NCI-H187 (cell line): ENCODE measurements at places on chromosomes 5 and 9.

- DNase-seq = no peak
Measured at GRCh38 chr9:18358325-18358724, 115.6 kb upstream of the ADAMTSL1 start.

- DNase-seq = no peak
Measured at GRCh38 chr9:131759017-131759647, 19.3 kb upstream of the RAPGEF1 start.

DNA sequence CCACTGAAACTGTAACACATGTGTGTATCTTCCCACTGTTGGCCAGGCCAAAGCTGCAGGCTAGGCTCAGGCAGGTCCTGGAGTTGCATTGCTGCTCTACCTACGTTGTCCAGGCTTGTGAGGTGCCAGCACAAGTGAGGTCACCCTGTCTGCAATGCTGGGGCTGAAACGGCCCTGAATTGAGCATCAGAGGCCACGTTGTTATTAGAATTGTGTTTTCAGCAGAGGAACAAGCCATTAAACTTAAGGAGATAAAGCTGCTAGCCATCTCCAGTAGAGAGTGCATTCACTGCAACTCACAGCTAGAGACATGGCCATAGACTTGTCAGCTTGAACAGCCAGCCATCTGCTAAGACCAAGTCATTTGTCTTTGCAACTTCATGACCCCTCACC lies 191.8 kb downstream of the SEMA6A start:
- no peak for DNase-seq

GRCh38 chr5:7434914-7435313 lies 39.0 kb downstream of the ADCY2 start:
- no peak for DNase-seq

- no peak for DNase-seq
Measured at GRCh38 chr9:8633784-8634183, 834.2 kb upstream of the DMAC1 start.

DNA sequence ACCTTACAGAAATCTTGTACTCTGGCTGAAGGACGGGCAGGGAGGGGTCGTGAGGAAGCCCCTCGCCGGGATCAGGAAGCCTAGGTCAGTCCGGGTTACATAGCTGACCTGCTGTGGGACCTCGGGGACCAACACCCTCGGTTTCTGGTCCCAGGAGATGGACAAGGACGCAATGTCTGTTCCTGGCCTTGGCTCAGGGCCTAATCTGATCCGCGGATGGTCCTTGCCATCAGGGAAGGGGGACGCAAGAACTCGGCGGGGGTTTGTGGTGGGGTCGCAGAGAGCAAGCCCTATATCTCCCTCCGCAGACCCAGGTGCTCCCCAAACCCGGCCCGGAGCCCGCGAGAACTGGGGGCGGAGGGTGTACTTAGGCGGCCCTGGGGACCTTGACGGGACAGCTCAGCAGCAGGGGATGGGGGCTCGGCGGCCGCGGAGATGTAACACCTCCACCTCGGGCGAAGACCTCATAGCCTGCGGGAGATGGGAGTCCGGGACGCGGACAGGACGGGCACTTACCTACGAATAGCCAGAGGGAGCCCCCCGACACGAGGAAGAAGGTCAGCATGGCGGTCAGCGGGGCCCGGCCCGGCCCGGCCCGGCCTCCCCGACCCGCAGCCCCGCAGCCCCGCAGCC lies 353 bp downstream of the ACSL6 start:
- no peak for DNase-seq

- DNase-seq = no peak
Measured at GRCh38 chr9:77582961-77583576, 65.1 kb downstream of the GNA14 start.

DNA sequence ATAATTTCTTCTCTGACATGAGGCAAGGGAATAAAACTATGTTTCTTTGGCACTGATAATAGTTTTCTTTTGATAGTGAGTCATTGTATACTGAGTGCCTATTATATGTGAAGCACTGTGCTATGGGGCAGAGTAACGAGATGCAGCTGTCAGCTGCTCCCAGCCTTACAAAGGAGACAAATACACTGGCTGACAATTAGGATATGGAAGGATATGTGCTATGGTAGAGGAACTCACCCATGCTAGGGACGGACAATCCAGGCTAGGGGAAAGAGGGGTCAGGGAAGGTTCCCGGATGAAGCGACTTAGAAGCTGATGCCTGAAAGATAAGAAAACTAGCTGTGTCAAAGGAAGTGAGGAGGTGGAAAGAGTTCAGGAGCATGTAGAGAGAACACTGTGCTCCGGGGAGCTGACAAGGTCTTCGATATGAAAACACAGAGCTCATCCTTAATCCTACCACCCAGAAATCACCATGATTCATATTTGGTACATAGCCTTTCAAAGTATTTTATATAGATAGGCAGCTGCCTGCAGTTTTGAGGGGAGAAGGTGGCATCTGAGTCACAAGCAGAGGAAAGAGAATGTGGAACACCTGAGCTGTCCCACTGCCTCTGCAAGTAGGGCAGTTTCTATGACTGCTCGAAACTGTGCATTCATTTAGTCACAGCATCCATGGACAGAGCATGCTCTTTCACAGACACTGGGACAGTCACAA lies 12.1 kb downstream of the BSPRY start:
- no peak for DNase-seq

DNA sequence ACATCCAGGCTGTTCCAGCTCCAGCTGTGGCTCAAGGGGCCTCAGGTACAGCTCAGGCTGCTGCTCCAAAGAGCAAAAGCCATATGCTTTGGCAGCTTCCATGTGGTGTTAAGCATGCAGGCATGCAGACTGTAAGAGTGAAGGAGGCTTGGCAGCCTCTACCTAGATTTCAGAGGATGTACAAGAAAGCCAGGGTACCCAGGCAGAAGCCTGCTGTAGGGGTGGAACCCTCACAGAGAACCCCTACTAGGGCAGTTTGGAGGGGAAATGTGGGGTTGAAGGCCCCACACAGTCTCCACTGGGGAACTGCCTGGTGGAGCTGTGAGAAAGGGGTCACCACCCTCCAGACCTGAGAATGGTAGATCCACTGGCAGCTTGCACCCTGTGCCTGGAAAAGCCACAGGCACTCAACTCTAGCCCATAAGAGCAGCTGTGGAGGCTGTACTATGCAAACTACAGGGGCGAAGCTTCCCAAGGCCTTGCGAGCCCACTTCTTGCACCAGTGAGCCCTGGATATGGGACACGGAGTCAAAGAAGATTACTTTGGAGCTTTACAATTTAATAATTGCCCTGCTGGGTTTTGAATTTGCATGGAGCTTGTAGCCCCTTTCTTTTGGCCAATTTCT lies 14.3 kb upstream of the SLC22A5 start:
- DNase-seq = no peak

DNA sequence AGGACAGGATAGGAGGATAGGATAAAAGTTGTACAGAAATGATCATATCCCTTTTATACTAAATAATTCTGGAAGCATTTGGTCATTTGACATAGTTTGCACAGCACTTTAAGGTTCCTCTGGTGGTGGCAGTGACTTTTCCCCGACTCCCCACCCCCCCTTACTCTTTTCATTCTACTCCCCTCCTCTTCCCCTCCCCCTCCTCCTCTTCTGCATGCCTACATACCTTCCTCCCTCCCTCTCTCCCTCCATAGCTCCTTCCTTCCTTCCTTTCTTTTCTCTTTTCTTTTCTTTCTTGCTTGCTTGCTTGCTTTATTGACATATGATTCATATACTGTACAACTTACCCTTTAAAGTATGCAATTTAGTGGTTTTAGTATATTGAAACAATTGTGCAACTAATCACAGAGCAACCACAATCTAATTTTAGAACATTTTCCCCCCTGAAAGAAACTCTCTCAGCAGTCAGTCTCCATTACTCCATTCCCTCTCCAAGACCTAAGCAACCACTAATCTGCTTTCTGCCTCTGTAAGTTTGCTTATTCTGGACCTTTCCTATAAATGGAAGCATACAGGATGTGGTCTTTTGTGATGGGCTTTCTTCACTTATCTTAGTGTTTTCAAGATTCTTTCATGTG lies 159.0 kb downstream of the HACD4 start:
- DNase-seq = no peak

- DNase-seq = no peak
Measured at GRCh38 chr9:131807144-131807983, 67.5 kb upstream of the RAPGEF1 start.

DNA sequence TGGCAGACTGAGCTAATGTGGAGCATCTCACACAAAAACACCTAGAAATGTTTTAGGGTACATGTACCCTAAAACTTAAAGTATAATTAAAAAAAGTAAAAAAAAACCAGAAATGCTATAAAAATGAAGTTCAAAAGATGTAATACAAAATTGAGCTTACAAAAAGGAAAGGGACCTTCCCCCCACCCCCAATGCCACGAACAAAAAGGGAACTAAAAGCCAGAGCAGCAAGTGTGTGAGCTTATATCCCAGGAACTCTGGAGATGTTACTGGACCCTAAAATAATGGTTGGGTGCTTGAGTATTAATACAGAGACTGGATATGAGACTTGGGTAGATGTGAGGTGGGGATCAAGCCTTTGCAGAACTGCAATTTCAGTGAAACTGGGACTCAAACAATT lies 11.0 kb downstream of the SPATA9 start:
- no peak for DNase-seq

- DNase-seq = no peak
Measured at GRCh38 chr9:124457887-124458431, 7.7 kb downstream of the ADGRD2 start.

DNA sequence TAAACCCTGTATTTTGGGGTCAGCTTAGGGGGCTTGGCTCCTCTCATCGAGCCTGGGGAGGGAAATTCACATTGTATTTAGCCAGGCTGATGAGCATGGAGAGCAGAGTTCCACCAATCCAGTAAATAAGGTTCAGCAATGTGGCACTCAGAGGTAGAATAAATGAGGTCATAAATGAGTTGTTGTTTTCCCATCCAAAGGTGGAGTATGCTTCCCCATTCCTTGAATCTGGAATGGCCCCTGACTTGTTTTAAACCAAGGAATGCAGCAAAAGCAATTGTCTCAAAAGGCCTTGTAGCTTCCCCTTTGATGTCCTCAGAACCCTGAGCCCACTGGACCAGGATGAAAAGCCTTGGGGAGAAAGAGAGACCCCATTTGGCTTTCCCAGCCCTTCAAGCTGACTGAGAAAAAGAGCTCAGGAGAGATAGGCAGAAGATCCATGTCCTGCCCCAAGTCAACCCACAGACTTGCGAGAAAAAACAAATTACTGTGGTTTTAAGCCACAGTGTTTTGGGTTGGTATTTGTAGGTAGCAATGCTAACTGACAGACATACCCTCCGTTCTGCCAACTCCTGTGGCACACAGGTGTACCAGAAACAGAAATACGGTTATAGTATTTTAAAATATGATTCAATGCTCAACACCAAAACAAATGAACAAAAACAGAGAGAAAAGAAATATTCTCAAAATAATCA lies 566.0 kb upstream of the DMAC1 start:
- DNase-seq = no peak

- DNase-seq = peak; percentile 86
Measured at GRCh38 chr5:141512390-141512910, 23.6 kb downstream of the PCDHGC5 start.

DNA sequence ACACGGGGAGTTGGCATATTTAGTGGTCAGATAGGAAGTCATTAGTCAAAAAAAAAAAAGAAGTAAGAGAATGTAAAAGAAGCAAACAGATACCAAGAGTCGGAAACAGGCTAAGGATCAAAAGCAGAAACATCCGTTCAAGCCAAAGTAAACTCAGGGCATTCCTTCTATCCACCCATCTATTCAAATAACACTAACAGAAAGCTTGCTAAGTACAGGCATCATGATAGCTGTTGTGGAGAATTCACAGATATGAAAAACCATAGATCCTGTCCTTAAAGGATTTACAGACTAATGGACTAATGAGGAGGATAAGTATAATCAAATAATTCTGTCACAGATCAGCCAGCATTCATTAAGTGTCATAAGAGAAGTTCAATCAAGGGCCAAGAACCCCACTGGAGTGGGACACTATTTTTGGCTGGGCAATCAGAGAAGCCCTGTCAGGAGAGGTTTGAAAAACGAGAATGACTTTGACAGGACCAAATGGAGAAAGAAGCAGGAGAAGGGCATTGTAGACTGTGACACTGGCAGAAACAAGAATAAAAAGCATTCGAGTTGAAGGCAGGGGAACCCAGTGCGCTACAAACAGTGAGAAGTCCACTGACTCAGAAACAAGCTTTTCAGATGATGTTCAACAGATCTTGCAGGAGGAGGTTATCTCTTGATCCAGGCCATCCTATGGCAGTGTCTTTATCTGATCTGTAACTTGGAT lies 154.2 kb upstream of the TSLP start:
- no peak for DNase-seq

DNA sequence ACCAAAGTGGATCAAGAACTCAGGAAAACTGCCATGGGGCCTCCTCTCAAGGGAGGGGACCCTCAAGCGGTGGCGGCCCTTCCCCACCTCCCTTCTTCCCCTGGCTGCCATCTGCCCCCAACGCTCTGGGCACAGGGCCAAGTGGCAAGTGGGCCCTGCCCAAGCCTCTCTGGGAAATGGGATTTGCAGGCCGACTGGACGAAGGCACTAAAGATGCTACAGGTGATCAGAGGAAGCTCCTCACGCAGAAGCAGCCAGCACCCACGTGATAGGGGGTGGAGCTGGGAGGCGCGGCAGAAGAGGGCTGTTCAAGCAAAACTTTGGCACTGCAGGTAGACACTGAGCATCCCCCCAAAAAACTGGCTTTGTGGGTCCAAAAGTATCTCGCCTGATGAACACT lies 52.7 kb upstream of the UBTD2 start:
- DNase-seq = no peak

DNA sequence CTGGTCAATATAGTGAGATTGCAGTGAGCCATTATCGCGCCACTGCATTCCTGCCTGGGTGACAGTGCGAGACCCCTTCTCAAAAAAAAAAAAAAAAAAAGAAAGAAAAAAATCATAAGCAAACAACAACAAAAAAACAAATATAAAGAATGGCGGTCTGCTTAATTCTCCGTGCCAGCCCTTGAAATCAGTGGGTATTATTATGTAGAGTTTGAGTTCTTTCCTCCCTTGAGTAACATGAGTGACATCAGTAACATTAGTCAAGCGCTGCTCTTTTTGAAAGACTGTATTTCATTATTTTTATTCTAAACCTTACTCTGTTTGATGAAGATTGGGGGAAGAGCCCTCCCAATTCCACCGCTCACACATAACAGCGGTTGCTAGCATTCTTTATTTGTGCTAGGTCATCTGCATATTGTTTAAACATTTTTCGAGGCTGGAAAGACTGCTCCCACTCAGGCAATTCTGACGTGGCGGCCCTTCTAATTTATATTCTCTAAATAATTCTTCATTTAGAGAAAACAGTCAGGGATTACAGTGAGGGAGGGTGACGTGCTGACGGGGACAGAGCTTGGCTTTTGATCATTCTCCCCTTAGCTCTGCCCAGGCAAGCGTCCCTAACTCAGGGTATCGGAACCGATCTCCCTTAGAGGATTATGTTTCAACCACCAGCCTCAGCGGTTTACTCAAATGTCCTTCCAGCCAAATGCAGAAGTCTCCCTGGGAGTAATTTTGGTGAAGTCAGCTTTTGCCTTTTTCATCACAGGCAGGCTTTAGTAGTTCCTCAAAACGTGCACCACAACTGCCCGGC lies 860 bp upstream of the MARCHF6 start:
- DNase-seq = peak; percentile 59

DNA sequence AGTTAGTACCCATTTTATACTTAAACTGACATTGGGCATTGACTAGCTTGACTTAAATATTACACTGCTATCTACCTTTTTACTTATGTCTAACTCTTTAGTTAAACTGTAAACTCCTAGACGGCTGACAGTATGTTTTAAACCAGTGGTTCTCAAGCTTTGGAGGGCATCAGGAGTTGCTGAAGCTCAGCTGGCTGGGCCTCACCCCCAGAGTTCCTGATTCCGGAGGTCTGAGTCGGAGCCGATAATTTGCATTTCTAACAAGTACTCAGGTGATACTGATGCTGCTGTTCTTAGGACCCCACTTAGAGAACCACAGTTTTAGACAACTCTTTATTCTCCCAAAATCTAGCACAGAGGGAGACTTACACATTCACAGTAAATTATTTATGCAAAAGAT lies 63.3 kb upstream of the PCA3 start:
- DNase-seq = no peak
